ENCODE measurements at places on chromosomes 1 and 21.

DNA sequence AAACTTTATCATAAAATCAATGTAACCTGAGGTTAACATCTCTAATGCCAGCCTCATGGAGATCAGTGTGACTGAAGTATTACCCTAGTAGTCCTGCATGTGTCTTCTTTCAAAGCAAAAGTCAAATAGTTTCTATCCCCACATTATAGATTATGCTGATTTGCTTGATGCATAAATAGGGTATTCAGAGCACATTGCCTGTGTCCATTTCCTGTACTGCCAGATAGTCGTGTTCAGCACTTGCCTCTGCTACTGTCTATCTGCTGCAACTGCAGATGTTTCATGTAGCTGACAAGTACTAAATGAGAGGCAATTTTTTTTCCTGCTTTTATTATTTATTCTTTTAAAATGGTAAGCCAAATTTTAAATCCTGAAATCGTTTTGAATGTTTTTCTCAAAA is 348.7 kb downstream of the CHRM3 start:
- DNase-seq: no peak

DNA sequence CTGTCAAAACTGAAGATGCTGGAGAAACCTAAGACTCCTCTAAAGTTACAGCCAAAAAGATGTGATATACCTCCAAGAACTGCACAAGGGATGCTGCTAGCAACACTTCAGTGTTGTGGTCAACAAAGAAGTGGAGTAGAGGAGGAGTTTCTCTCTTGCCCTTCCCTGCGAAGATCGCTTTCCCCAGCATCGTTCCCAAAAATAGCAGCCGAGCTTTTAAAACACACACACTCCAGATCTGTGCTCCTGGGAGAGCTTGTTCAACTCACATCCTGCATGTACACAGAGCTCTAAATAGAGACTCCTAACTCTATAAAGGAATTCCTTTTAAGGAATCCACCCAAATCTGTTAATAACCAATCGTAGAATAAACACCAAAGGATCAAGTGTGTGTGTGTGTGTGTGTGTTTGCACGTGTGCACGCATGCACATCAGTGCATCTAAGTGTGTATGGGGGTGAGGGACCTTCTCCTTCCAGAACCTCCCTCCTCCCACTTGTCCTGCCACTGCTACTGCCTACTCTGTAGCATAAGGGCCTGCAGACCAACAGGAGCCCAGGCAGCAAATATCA is 58.5 kb downstream of the PSMG1 start:
- no peak for DNase-seq

DNA sequence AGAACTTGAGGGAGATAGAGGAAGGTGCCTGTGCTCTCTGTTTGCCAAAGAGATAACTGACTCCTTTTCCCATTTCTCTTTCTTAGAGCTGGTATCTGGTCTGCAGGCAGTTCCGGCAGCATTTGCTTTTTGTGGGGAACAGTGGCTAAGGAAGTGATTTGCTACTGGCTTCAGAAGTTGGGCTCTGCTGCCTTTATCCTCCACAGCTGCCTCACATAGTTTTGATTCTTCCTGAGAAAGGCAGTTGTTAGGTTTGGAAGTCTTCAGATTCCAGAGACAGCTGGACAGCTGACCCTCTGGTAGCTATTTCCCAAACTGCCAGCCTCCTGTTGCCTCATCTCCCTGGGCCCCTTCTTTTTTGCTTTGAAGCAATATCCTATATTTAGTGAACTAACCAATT is 62.6 kb upstream of the MACF1 start:
- no peak for DNase-seq

- DNase-seq: no peak
These were observed 37.0 kb downstream of the DMAP1 start for GRCh38 chr1:44250068-44250781.

- no peak for DNase-seq
These were observed 7.6 kb upstream of the C1orf116 start for GRCh38 chr1:207040181-207040533.

DNA sequence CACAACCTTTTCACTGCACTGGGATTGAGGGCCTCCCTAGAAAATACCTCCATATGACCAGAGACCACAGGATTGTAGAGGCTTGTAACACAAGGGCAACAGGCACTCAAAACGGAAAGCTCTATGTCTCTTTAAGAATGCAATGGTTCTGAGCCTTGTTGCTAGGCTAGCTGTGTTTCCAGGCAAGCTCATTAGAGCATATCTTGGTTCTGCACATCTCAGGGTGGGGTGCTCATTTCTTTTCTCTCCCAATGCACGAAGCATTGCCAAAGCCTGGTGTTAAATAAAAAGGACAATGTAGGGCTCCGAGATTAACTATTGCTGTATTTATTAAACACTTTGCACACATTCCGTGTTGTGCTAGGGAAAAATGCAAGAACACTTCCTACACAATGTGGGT is 315.9 kb downstream of the PRDM2 start:
- no peak for DNase-seq

GRCh38 chr1:208393826-208394225 is 149.6 kb upstream of the PLXNA2 start:
- DNase-seq: no peak

- no peak for DNase-seq
These were observed 130.7 kb downstream of the COQ8A start for GRCh38 chr1:227070638-227071285.

DNA sequence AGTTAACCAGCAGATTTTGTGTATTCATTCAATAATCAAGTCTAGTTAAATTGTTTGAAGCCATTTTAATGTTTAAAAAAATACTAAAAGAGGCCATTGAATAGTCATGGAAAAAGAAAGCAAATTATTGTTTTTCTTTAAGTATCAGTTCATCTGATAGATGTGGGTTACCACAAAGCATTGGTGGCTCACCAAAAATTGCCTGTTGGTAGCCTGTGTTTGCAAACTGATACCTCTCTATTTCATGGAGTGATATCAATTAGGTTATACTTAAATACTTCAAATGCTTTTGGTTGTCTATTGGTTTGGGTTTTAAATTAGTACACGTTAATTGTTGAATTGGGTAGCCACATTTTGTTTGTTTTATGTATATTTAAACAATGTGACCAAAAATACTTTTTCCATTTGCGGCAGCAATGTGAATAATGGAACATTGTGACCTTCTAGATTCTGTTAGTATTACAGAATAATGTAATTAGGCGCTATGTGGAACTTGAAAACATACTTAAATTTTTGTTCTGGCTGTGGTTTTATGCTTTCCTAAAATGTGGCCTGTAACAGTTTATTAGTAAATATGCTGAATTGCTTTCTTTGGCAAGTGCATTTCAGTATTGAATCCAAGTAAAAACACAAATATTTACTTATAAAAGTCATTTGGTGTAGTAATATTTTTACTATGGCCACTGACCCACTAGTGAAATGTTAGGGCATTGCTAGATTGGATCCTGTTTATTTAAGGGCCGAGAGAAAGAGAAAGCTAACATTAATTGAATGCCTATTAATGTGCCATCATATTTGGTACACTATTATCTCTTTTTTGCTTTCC is 37.1 kb upstream of the NBL1 start:
- DNase-seq: peak; percentile 28

DNA sequence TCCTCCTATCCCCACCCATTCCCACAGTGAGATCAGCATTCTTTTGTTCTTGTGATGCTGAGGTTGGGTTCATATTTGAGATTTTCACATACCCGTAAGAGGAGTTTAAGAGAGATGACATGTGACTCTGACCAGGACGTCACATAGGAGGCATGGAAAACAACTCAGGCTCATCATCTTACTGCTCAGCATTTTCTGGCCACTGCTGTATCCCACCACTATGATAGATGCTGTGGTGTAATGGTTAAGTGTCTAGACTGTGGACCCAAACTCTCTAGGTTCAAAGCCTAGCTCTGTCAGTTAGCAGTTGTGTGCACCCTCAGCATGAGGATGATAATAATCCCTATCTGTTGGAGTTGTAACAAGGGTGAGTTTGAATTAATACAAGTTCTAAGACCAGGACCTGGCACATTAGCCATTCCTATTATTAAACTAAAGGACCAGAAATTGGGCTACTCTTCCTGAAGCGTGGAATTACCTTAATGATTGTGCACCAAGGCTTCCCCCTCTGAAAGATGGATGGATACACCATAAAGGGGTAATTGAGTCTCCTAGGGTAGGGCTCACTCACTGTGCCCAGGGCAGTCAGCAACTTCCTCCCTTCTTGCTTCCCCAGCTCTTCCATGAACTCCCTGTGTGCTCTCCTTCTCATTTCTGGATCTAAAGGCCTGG is 40.9 kb downstream of the LGR6 start:
- DNase-seq: no peak

DNA sequence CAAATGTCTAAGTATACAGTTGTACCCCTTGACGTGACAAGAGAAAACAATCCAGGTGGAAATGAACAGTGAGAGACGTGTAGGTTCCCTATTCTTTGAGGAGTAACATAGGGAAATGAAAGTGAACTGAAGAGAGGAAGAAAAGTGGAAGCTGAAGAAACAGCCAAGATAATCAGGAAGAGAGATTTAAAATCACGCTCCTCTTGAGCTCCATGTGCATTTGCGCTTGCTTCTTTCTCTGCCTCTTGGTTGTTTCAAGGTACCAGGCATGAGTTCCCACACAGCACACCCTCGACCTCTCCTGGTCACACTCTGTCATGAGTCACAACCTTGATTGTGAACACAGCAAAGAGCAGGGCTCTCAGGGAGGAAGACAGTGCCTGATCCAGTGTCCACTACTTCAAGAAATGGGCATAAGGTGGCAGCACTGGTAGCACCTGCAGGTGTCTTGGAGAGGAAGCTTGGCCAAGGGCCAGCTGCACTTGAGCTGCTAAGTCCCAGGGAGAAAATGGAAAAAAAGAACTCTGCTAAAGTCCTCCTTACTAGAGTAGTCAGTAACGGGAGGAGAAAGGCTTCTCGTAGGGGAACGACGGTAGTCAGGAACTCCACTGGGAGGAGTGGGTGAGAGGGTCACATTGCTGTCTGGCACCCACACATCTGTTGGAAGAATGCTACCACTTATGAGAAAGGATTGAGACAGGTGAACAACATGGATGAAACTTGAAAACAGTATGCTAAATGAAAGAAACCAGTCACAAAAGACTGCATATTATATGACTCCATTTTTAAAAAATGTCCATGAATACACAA is 18.3 kb upstream of the ARID1A start:
- no peak for DNase-seq

GRCh38 chr1:237032029-237032428 is 10.0 kb upstream of the RYR2 start:
- no peak for DNase-seq

DNA sequence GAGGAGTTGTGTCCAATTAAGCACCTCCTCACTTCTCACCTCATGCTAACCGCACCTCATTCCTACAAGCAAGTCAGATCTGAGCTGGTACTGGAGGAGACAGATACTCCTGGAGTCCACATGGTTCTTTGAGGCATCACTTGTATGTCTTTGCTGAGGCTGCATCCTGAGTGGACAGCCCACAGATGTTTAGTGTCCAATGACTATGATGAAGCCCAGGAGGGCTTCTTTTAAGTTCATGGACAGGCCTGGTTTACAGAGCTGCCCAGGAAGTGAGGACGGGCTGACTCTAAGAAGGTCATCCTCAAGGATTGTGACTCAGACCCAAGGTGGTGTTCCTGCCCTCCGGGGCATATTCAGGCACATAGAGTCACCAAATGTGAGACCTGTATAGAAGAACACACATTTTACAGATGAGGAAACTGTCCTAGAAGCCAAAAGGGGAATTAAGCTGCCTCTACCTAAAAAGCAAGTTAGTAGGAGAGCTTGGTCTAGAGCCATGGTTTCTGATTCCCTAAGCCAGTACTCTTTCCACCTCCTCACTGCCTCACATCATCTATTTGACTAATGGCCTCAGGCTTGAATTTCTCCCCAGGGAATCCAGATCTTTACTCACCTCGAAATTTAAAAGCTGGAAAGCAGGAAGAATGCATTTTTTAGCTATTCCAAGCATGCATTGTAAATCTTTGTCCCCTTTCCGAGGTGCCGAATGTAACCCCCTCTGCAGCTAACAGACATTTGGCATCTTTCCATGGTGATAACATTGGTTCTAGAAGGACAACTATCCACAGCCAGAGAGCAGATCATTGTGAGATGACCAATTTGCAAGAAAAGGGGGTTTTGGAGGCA is 228.1 kb downstream of the OMA1 start:
- no peak for DNase-seq

DNA sequence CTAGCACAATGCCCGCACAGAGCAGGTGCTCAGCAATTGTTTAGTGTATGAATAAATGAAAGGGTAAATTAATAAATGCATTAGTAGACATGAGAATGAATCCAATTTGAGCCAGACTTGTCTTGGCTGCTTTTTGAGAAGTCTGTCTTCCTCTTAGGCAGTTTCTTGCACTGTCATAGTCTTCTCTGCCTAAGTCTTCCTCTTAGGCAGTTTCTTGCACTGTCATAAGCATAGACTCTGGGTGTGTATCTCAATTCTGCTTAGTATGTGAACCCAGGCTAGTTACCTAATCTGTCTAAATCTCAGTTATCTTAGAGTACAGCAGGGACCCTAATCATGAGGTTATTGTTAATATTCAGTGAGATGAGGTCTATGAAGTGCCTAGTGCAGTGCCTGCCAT is 27.2 kb downstream of the NHLH2 start:
- DNase-seq: no peak

DNA sequence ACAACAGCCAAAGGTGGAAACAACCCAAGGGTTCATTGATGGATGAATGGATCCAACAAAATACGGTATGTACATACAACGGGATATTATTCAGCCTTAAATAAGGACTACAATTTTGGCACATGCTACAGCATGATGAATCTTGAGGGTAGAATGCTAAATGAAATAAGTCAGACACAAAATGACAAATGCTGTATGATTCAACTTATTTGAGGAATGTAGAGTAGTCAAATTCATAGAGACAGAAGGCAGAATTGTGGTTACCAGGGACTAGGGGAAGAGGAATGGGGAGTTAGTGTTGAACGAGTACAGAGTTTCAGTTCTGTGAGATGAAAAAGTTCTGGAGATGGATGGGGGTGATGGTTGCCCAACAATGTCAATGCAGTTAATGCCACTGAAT is 118.0 kb upstream of the PAXBP1 start:
- no peak for DNase-seq

- no peak for DNase-seq
These were observed 13.2 kb downstream of the VPS45 start for GRCh38 chr1:150080784-150081183.

GRCh38 chr21:36615274-36615964 is 83.5 kb upstream of the SIM2 start:
- no peak for DNase-seq

- no peak for DNase-seq
These were observed 19.3 kb upstream of the PTPRC start for GRCh38 chr1:198619375-198620140.

DNA sequence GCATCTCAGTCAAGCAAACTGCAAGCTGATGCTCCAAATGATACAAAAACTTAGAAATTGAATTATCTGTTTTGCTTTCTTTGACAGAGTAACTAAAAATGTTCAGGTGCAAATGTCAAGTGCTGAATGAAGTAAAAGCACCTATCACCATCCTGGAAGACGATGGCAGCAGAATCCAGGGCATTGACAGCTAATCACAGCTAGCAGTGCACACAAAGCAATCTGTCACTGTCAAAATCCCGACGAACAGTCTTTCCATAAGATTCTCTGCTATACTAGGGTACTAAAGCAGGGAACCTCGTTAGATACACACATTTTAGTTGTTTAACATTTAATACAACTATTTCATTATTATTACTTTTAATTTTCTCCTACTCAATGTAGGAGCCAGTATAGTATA is 233.3 kb downstream of the BRINP3 start:
- DNase-seq: no peak

- DNase-seq: no peak
These were observed 355.8 kb upstream of the NR5A2 start for GRCh38 chr1:199671684-199672083.

All from activated CD8-positive, alpha-beta memory T cell treated with anti-CD3 and anti-CD28 coated beads for 1 hour (primary cell).